GM19239 (cell line): ENCODE measurements at places on chromosomes 12 and 14.

DNA sequence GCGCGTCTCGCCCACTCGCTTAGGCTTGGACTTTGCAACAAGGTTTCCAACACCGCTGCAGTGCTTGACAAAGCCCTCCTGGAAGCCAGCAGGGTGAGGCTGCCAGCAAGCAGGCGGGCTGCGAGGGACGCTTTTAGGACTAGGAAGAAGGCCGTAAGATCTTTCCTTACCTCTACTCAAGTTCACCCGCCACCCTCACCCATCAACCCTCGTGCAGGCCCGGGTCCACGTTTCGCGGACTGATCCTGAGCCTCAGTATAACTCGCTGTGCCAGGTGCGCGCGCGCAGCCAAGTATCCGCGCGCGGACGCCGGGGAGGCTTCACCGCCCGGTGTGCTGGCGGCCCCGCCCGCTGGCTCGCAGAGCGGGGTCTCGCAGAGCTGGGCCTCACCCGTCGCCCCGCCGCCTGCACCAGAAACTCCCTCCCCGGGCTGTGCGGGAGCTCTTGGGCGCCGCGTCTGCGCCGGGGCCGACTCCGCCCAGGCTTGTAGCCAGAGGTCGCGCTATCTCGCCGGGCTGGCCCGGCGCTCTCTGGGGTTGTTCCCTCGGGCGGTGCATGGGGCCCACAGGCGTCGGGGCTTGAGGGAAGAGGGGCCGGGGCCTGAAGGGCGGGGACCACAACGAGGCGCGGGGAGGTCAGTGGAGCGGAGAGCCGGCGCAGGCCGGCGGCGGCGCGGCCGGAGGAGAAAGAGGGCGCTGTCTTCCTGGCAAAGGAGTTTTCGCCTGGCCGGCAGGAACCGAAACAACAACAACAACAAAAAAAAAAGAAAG, 7.6 kb upstream of the SIX1 start:
- DNase-seq, result peak; percentile 72

DNA sequence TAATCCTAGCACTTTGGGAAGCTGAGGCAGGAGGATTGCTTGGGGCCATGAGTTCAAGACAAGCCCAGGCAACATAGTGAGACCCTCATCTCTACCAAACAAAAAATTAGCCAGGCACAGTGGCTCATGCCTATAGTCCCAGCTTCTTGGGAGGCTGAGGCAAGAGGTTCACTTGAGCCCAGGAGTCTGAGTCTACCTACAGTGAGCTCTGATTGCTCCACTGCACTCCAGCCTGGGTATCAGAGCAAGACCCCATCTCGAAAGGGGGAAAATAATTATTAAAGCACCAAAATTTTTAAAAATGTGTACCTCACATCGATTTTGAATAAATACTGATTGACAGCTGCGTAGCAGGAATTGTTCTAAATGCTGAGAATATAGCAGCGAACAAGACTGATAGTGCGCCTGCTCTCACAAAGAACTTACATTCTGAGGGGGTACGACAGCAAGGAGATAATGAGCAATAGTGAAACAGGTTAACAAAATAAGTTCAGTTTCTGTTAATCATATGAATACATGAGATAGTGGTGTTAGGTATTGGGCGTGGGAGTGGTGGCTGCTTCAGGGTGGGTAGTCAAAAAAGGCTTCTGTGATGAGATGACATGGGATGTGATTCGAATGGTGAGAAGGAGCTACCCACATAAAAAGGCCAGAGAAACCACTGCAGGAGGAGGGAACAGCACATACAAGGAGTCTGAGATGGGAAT, 19.6 kb downstream of the HCFC2 start:
- DNase-seq, result no peak

DNA sequence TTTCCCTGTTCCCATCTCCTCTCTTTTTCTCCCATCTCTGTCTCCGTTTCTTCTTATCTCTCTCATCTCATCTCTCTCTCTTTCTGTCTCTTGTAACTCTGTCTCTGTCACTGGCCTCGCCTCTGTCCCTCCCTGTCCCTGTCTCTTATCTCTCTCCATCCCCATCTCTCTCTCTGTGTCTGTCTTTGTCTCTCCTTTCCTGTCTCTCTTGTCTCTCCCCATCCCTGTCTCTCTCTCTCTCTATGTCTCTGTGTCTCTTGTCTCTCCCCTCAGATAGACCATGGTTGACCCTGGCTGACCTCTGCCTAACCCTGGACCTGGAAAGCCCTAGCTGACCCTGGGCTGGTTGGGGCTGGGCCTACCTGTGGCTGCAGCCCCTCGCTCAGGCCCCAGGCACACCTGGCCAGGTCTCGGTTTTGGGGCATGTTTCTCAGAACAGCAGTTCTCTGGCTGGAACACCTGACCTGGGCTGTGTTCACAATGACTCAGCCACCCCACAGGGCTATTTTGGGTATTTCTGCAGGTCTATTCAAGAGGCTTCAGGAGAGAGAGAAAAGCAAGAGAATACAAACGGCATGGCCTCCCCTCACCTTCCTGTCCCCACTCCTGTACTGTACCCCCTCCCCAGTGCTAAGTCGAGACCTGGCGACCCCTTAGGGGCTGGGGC, 174.4 kb downstream of the TMEM121 start:
- peak; percentile 50 for DNase-seq

GRCh38 chr14:24160499-24160849, 591 bp upstream of the IRF9 start:
- DNase-seq, result no peak

DNA sequence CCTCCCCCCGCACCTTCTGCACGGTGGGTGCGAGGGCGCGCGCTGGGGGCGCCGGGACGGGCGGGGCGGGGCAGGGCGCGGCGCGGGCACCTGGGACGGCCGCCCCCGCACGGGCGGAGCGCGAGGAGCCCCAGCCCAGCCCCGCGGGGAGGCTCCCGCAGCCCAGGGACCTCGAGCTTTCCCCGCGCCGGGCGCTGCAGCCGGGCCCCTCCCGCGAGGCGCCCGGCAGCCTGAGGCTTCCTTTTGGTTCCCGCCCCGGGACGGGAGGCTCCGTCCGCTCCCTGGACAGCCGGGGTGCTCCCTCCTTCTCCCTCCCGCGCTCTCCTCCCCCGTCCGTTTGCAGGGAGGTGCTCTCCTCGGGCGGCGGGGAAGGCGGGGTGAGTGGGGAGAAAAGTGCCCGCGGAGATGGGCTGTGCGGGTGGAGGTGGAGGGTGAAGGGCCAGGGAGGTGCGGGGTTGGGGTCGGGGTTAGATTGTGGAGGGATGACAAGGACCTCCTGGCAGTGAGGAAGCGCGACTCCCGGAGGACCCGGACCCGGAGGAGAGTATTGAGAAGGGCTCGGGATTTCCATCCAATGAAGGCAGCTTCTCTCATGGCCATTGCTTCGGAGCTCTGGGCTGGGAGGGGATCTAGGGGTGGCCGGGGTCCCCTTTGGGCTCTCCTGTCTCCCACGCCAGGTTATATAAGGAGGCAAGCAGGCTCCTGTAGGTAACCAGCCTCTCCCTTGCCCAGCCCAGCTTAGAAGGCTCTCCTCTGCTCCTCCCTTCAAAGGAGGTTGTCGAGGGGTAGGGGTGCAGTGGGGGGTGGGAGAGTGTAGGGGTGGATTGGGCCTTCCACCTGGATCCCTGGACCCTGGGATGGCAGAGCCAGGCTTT, 645 bp downstream of the JDP2 start:
- peak; percentile 31 for DNase-seq

DNA sequence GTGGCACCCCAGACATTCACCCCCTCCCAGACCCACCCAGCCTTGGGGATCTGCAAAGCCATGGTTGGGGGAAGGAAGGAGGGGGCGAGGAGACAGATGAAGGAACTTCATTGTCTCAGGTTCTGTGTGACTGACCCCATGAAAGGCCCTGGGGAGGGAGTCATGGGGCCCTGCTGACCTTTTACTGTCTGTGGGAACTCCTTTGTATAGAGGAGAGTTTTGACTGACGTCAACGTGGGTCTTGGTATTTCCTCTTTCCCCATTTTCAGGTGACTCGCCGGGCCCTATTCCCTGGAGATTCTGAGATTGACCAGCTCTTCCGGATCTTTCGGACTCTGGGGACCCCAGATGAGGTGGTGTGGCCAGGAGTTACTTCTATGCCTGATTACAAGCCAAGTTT, 3.1 kb upstream of the RAB5B start:
- no peak for DNase-seq

DNA sequence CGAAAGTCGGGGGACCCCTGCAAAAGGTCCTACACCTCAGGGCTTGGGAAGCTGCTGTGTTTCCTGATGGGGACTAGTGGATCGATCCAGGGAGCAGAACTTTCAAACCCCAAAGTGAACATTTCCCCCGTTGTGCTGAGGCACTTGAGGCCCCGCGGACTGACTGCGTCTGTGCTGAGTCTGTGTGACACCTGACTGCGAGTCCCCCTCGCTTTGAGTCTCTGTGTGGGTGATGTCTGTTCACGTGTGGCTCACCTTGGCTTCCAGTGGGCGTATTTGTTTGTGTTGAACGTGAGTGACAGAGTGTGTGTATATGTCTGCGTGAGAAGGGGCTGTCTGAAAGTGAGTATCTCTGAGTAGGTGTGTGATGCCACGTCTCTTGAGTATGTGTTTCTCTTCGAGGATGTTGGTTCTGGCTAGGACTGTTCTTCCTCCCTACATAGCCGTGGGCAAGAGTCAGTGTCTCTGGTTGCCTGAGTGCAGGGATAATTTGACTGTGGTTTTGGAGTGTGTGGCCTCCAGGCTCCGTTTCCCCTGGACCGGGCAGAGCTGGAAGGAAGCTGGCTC, 1.3 kb downstream of the TEAD4 start:
- no peak for DNase-seq
